HT1080 (cell line): ENCODE measurements at places on chromosomes 6 and 20.

DNA sequence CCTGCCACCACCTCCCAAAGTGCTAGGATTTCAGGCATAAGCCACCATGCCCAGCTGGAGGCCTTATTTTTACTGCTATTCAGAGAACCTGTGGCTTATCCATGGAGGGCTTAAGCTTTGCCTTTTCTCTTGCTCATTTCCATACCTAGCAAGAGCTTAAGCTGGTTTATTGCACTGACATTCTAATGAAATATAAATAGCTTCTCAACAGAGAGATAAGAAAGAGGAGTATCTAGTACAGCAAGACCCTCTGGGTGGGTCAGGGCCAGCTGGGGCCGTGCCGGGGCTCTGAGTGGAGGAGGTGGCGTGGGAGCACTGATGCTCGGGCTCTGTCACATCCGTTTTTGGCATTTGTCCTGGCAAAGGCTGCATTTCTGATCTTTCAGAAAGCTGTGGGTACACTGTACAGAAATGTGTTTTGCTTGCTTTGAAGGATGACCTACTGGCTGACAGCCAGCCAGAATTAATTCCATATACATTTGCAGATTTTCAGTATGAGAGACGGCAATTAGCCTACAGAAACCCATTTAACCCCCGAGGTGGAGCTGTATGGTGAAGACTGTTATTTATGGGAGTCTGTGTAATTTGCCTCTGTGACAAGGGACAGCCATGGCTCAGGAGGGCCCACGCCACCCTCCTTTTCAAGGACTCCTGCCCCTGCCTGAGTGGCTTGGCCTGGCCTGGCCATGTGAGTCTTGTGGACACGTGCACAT is 181.6 kb upstream of the AKAP12 start:
- DNase-seq = no peak

DNA sequence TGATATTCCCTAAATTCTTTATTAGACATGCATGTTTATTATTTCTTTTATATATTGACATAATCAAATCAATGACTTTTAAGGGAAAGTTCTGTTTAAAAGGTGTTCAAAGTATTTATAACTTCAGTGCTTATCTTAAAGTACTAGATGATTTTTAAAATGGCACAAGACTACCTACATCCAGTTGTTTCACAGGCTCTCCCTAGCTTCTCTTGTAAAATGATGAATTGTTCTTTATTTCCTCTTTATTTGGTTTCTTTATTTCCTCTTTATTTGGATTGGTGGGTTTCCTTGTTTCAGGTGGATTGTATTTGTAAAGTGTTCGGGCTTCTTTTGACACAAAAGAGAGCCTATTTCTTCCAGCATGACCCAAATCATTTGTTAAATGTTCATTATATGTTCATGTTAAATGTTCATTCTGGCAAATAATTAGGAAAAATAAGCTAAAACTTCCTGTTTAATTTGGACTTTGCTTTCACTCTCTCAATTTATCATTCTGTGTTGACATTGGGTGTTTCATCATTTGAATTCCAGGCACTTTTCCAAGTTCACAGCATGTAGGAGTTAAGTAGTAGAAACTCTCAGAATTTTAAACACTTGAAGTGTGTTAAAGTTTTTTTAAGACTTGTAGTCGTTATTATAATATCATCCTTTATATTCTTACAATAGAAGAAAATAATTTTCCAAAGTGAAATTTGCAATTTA is 24.6 kb downstream of the MLIP start:
- no peak for DNase-seq

GRCh38 chr6:104729433-104729832 is 130.3 kb downstream of the HACE1 start:
- DNase-seq = no peak

- DNase-seq = no peak
Measured at GRCh38 chr20:38076548-38076947, 43.0 kb downstream of the RPRD1B start.

- DNase-seq = no peak
Measured at GRCh38 chr20:35174458-35175216, 2.8 kb downstream of the PROCR start.

- DNase-seq = no peak
Measured at GRCh38 chr6:156182356-156182755, 594.8 kb upstream of the ARID1B start.

- DNase-seq = peak; percentile 60
Measured at GRCh38 chr6:158414851-158415262, 102.6 kb downstream of the TULP4 start.

- peak; percentile 60 for DNase-seq
Measured at GRCh38 chr6:82955841-82956240, 109.8 kb downstream of the UBE3D start.

- DNase-seq = no peak
Measured at GRCh38 chr6:163455552-163455951, 41.0 kb downstream of the QKI start.

DNA sequence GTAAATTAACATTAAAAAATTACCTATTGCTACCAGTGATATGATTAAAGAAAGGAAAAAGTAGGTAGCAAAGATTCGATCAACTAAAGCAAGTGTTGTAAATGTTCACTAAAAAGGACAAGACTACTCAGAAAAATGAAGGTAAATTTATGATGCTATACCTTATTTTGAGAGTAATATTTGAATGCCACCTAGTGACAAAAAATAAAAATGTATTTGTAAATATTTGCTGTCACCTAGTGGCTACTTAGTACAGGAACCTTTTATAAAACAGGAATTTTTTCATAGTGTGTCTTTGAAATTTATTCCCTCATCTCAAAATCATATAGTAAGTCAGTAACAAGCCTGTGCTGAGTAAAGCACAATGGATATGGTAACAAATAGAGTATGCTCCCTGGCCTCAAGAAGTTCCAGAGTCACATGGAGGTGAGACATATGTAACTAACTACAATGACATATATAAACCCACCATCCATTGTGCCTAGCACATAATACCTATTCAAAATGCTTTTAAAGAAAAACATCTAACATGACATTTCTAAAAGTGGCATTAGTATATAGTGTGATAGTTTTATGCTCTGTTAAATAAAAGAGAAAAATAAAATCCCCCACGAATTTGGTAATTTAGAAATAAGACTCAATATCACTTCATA is 193.1 kb upstream of the SIM1 start:
- DNase-seq = peak; percentile 15

- no peak for DNase-seq
Measured at GRCh38 chr6:150159757-150160156, 16.9 kb downstream of the PPP1R14C start.

GRCh38 chr6:92023410-92023966 is 1395.9 kb downstream of the EPHA7 start:
- DNase-seq = no peak

DNA sequence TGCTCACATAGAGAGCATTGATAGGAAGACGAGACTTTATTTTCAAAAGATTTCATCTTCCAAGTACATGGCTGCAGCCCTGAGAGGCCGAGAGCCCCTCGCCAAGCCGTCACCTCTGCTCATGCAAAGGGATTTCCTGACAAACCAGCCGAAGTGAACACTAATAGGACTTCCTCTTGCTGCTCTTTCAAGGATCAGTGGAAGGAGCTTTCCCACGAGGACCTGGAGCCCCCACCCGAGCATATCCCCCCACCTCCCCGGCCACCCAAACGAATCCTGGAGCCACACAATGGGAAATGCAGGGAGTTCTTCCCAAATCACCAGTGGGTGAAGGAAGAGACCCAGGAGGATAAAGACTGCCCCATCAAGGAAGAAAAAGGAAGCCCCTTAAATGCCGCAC is 69.3 kb downstream of the PTPN1 start:
- DNase-seq = no peak

DNA sequence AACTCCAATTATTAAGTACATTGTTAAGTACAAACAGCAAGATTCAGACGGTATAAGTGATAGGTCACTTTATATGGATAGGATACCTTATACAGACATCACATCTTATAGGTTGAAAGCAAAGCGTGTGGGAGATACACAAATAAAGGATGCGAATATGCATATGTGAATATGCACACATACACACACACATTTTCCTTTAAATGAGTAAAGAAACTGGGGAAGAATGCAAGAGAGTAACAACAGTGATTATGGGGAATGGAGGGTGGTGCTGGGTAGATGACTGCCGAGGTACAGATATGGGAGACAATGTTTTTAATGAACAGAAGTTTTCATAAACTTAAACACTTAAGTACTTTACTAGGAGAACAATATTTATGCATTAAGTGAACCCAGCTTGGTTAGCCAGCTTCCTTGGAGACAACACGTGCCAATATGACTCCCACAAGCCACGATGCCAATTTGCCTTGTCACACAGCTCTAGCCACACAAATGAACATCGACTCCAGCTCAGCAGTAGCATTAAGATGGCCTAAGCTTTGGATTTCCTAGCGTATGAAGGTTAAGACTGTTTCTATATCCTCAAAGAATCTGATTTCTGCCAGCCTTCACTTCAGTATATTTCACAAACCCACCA is 96.6 kb downstream of the EPB41L2 start:
- no peak for DNase-seq

GRCh38 chr6:28139860-28140543 is 1.7 kb upstream of the ZKSCAN8 start:
- no peak for DNase-seq

GRCh38 chr20:50267041-50267865 is 76.6 kb downstream of the CEBPB start:
- DNase-seq = no peak

GRCh38 chr20:53346335-53346648 is 247.3 kb downstream of the ZNF217 start:
- no peak for DNase-seq

GRCh38 chr6:112691289-112691688 is 344.2 kb downstream of the RFPL4B start:
- peak; percentile 64 for DNase-seq

DNA sequence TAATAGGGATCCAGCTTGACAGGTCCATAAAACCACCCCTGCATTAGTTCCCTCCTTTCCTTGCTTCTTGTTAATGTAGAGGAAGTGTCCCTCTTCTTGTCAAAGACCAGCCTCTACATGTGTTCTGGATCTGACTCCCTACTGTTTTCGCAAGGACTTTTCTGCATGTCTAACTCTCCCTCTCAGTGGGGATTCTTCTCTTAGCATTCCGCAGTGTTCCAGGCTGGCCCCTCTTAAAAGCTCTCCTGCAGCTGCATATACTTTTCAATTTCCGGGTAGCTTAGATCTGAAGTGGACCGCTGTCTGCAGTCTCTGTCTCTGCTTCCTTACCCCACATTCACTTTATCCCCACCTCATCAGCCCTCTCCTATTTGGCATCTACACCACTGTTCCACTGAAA is 96.1 kb upstream of the MAN1A1 start:
- DNase-seq = no peak

- DNase-seq = no peak
Measured at GRCh38 chr6:119207971-119208725, 129.7 kb upstream of the FAM184A start.

DNA sequence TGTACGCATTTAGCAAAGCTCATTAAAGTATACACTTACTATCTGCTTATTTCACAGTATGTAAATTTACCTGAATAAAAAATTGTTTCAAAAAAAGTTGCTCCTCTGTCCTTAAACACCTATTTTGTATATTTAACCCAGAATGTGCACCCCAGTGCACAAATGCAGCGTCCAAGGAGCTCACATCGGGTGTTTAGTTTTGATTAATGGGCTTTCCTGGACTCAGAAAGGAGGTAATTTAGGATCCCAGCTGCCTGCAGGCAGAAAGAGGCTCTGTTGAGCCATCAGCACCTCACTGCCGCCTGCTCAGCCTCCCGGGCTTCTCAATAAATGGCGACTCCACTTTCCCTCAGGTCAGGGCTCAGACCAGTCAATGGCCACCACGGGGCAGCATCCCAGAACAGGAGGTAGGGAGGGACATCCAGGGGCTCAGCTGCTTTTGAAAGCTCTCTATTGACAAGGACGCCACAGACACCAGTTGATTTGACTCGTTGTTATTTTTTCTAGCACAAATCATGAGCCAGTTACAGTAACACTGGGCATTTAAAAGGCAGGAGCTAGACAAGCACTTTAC is 70.2 kb upstream of the TBC1D7 start:
- no peak for DNase-seq

DNA sequence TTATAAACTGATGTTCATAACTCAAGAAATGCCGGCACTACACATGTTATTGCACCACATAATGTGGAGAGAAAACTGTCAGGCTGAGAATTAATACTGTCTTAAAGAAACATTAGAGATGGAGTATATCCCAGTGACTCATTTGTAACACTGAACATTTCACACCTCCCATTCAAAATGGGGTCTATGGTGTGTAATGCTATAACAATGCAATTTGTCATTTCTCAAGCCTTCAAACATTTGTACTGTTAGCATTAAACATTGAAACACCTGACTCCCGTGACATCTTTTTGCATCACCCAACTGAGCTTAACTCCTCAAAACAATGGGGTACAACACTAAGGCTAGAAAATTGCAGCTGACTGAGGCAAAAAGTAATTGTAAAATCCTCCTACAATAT is 151.7 kb downstream of the DST start:
- peak; percentile 65 for DNase-seq

DNA sequence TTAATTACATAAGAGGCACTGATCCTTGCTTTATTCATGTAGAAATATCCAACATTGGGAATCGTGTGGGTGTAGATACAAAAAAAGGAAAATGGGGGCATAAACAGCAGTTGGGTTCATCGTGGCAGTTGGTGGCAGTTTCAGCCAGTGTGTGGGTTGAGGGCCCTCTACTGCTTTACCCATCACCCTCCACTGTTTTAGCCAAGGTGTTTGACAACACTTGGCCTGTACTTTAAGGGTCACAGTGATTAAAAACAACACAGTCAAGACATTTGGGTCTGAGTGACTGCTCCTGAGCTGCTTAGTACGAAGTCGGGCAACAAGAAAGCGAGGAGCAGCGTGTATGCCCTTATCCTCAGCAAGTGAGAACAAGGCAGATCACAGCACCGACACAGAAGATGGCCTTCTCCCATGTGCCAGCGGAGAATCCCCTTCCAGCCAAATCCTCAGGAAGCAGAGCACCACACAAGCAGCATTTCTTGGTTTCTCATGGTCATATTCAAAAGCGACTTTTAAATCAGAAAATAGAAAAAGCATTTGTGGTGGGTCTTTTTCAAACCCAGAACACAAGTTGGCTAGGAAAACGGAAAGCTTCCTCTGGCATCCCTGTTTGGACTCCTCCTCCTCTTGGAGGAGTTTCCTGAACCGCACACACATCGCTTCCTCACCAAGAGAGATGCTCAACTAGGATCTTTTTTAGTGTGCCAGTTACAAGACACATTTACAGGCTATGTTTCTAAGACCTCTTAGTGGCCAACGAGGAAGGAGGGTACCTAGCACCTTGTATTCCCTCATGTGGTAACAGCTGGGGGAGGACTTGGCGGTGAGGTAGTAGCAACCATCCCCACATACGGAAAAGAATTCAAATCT is 23.5 kb downstream of the EIF2S2 start:
- DNase-seq = no peak

DNA sequence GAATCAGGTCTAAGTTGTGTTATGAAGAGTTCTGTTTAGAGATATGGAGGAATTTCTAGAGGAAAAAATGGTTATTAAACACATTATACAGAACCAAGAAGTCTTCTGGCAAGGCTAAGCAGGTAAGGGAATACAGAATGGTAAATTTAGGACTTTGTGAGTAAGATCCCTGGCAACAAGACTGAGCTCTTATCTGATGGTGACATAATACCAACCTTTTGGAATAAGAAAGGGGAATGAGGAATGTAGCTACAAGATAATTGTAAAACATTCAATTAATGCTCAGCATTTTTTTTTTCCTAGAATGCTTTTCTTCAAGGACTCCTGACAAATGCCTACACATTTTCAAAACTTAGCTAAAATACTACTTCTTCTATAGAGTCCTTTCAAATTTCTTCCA is 51.8 kb downstream of the CYB5R4 start:
- DNase-seq = no peak

- DNase-seq = no peak
Measured at GRCh38 chr6:45718871-45719270, 296.8 kb downstream of the CLIC5 start.
